Effector CD8-positive, alpha-beta T cell (primary cell): ENCODE measurements at places on chromosomes 4 and X.

DNA sequence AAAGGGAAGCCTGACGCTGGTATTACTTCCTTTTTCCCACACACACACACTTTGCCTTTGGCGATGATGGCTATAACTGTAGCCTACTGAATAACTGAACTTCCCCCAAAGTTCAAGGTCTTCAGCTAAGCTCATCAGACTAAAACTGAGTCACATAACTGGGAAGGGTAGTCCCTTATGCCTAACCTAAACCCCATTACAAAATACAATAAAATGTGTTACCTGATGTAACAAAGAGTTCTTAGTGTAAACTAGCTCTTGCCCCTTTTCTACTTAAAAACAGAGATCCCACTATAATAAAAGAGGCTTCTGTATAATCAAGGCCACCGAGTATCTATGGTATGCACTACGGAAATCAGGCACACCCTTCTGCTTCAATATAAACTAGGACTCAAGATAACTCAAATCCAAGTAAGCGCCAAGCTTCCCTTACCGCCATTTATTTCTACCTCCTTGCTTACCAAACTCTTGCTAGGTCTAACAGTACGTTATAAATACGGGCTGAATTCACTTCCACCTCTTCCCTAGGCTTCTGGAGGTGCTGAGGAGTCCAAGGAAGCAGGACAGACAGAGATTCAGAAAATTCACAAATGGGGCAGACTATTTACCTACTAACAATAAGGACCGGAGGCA lies 2.4 kb downstream of the OTUD4 start:
- DNase-seq, result no peak

GRCh38 chrX:153496590-153496959 lies 1.8 kb downstream of the BGN start:
- no peak for DNase-seq

- DNase-seq, result no peak
These were observed 138.8 kb downstream of the PDLIM5 start for GRCh38 chr4:94590493-94590892.

DNA sequence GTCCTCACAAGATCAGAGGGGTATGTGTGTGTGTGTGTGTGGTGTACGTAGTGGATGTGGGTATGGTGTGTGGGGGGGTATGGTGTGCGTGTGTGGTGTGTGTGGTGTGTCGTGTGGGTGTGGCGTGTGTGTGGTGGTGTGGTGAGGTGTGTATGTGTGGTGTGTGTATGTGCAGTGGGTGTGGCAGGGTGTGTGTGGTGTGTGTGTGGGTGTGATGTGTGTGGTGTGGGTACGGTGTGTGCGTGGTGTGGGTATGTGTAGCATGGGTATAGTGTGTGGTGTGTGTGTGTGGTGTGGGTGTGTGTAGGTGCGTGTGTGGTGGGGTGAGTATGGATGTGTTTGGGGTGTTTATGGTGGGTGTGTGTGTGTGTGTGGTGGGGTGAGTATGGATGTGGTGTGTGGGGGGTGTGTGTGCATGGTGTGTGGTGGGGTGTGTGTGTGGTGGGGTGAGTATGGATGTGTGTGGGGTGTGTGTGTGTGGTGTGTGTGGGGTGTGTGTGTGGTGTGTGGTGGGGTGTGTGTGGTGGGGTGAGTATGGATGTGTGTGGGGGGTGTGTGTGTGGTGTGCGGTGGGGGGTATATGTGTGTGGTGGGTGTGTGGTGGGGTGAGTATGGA lies 182.0 kb downstream of the PALLD start:
- no peak for DNase-seq

GRCh38 chrX:72201836-72202536 lies 20.4 kb downstream of the PIN4 start:
- no peak for DNase-seq

DNA sequence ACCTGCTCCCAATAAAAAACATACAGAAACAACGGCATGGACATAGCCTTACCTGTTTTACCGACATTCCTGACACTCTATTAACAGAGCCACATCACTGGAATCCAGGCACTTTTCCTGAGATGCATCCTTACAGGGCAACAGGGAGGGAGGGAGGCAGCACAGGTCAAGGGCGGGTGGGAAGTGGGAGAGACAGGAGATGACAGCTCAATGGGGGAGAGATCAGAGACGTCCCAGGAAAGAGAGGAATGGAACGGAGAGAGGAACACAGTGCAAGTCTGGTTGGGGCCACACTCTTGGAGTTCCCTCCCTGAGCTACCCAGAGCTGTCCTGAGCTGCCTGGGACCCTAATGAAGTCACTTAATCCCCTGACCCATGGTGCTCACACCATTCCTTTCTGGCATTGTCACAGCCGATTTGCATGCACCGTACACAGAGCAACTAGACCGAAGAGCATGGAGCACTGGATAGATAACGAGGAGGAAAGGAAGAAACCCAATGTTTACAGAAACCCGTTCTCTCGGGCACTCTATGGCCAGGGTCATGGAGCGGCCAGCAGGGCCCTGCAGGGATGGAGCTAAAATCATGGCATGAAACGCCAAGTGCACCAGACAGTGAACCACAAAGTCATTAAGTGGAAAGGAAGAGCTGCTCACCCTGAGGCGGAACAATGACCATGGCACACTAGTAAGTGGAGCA lies 93.1 kb downstream of the NSUN7 start:
- DNase-seq, result no peak

- DNase-seq, result no peak
These were observed 56.9 kb downstream of the BCOR start for GRCh38 chrX:40040686-40041461.

DNA sequence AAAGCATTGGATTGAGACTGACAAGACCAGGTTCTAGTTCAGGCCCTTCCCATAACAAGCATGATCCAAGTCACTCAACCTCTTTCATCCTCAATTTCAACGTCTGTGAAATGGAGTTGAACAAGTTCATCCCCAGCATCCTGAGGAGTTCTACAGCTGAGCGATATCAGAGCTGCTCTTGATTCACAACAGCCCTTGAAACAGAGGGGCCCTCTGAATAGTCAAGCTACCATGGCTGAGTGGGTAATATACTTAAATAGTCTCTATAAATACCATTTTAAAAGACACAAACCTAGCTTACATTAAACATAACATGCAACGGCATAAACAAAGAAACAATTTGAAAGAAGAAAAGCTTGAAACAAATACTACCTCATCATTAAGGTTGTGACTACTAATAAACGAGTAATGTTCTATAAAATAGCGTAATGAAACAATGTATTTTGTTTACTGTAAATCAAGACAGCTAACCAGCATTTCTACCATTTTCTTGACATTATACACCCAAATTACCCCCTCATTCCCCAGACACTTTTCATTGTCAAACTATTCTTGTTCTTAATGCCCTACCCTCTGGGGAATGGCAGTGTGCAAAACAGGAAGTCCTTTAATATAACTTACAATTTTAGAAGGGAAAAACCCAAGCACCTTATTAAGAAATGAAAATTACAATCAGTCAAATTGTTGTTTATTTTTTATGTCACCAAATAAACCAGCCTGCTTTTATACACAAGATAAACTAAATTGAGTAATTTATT lies 202.3 kb downstream of the PARM1 start:
- no peak for DNase-seq
